Activated CD4-positive, alpha-beta T cell treated with anti-CD3 and anti-CD28 coated beads, Interleukin-2, Interleukin-6, amounts not matched to agents 100 ng/mL and 50 ng/mL, durations not matched to agents 16 hours and 8 hours (primary cell): ENCODE measurements at places on chromosomes 1 and 21.

- DNase-seq = no peak
Observed at GRCh38 chr1:81432059-81432458, 368.7 kb upstream of the ADGRL2 start.

GRCh38 chr1:67831850-67832513 lies 1.3 kb downstream of the GNG12 start:
- DNase-seq = no peak

- DNase-seq = no peak
Observed at GRCh38 chr1:67880056-67880601, 46.9 kb upstream of the GNG12 start.

GRCh38 chr1:203692565-203693470 lies 66.2 kb downstream of the ATP2B4 start:
- DNase-seq = no peak

- no peak for DNase-seq
Observed at GRCh38 chr1:184532199-184532598, 145.4 kb downstream of the C1orf21 start.
